AG10803 (cell line): ENCODE measurements at places on chromosomes 3 and 15.

- no peak for DNase-seq
These were observed 9.7 kb downstream of the NCBP2 start for GRCh38 chr3:196932600-196932999.

GRCh38 chr15:83869341-83869740, 215.4 kb downstream of the ADAMTSL3 start:
- no peak for DNase-seq

- no peak for DNase-seq
These were observed 63.3 kb downstream of the SENP2 start for GRCh38 chr3:185649414-185649813.

DNA sequence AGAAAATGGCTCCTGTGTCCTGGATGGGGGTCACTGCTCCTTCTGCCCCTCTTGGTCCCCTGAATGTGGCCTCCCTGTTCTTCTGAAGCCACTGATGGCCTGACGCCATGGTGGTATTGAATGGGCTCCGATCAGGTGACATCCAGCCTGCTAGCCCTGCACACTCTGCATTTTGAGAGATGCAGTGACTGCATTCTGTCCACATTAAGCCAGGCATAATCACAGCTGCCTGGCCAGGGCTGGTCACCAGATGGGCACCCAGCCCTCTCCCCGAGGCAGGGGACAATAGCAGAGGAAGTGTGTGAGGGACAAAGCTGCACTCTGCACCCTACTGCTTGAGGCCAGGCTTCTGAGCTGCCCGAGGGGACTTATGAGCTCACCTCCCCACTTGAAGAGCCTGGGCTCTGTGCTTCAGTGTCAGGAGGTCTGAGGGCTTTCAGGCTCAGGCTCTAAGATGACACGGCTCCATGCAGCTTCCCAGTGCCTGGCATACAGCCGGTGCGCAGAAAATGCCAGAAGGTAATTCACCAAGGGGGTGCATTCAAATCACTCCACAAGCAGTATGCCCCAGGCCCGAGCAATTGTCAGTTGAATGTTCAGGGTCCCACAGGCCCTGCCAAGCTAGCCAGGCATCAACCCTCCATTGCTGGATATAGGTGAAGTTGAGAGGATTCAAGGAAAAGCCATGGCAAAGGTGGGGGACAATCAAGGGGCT, 56.8 kb downstream of the WNT7A start:
- no peak for DNase-seq

GRCh38 chr3:96347289-96347688, 467.1 kb upstream of the EPHA6 start:
- no peak for DNase-seq

- DNase-seq, result no peak
These were observed 27.8 kb downstream of the DPH3 start for GRCh38 chr3:16236856-16237393.
